ENCODE measurements at places on chromosomes 13 and 19.

GRCh38 chr13:106243011-106243565, 292.4 kb downstream of the EFNB2 start:
- DNase-seq: no peak

DNA sequence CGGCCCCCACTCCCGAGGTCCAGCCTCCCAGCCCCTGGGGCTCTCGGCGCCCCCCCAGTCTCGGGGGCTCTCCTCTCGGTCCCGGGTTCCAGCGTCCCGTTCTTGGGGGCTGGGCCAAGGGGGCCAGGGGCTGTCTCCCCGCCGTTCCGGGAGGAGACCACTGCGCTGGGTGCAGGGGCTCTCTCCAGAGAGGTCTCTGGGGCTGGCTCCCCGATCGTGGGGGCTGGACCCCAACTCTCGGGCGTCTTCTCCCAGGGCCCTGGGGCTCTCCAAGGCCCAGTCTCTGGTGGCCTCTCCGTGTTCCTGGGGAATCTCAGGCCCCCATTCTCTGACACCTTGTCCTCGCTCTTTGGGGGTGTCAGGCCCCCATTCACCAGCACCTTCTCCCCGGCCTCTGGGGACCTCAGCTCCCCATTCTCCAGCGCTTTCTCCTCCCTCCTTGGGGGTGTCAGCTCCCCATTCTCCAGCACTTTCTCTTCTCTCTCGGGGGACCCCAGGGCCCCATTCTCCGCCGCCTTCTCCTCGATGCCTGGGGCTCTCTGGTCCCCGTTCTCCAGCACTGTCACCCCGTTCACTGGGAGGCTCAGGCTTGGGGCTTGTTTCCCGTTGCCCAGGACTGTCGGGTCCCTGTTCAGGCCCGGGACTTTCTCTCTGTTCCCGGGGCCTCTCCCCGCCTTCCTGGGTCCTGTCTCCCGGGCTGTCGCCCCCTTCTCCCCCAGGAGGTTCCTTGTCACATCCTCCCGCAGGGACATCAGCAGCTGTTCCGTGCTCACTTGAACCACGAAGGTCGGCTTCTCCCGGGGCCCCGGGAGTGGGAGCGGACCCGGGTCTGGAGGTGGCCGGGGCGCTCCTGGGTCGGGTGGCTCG, 13.7 kb downstream of the LMTK3 start:
- DNase-seq: no peak

- no peak for DNase-seq
Measured at GRCh38 chr13:51821606-51822005, 17.6 kb upstream of the DHRS12 start.

GRCh38 chr13:77595166-77595810, 59.8 kb downstream of the SCEL start:
- no peak for DNase-seq

DNA sequence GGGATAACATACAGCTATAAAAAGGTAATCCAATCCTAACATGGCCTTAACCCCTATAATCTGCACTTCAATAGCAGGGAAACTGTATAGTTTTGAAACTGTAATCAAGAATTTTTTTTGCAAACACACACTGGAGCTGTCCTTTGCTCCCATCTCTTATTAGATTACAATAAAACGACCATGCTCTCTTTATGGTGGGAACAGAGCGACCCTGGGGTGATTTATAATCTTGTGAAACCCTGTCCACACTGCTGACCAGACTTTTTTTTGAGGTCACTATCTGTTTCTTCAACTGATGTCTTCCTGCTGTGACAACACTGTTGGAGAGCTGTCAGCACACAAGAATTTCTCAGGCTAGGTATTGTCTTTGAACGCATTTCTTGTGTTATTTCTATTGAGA, 35.3 kb downstream of the DACH1 start:
- no peak for DNase-seq

- peak; percentile 37 for DNase-seq
Measured at GRCh38 chr13:87671031-87671752, at the start of gene SLITRK5. SLITRK5 (plus strand) TSS chr13:87671371; CDS start chr13:87675389, 4,018 bp downstream.

DNA sequence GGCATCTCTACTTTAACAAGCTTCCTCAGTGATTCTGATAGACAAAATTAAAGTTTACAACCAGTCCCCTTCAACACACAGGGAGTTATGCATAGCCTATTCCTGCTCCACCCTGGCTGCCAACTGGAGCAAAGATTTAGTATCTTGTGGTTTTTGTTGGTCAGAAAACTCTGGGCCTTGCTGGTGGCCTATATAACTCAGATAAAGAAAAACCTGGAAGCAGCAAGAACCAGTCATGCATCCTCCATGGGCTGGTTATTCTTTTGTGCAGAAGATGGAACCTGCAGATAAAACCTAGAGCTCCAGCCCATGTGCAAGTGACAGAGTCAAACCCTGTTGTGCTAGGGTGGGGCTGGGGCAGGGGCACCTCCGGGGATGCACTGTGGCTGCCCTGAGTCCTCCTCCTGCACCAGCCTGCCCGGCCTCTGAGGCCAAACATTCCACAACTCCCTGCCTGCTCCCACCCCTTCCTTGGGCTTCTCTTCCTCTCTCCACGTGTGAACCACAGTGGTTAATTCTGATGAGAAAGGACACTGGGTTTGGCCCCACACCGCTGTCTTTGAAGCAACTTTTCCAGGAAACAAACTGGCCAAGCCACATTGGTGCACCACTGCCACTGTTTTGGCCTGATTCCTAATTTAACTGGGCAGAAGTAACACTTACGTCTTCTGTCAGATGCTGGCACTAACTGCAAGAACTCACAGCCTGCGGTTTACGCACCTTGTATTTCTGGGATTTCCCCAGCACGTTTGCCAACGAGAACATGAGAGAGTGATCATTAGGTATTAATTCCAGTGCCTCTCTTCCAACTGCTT, 23.3 kb upstream of the GGACT start:
- DNase-seq: no peak

- peak; percentile 63 for DNase-seq
Measured at GRCh38 chr13:26601669-26602068, 44.2 kb downstream of the WASF3 start.

GRCh38 chr19:44752816-44753625, 4.5 kb downstream of the BCL3 start:
- DNase-seq: peak; percentile 97

DNA sequence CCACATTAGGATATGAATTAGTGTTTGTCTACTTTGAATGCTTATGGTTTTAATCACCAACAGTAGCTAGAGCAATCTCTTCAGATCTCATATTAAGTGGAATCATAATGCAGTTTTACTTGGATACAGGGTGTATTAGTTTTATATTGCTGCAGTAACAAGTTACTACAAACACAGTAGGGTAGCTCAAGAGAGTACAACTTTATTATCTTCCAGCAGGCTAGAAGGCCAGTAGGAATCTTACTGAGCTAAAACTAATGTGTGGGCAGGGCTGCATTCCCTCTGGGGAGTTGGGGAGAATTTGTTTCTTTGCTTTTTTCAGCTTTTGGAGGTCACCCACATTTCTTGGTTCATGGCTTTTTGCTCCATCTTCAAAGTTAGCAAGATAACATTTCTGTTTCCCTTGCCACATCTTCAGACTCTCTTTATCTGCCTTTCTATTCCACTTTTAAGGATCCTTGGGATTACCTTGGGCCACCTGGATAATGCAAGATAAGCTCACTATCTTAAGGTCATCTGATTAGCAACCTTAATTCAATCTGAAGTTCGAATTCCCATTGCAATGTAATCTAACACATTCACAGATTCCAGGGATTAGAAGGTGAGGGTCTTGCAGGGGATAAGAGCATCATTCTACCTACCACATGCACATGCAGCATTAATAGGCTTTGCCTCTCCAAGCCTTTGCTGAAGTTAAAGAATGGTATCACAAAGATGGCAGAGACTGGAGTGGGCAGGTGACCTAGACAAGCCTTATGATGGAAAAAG, 134.1 kb upstream of the SLC10A2 start:
- DNase-seq: no peak

DNA sequence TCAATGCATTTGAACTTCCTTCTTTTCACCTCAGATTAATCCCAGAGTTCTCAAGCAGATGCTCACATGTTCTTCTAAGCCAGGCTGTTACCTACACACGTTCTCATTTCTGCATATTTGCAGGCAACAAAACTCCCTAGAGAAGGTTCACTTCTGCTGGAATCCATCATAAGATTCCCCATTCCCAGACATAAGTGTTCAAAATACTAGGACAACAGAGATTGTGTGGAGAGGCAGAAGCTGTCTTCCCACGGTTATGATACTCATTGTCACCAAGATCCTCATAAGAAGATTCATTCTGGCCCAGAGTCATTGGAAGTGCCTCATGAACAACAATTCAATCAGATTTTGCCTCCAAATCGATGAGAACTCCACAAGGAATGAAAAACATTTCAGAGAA, 931.6 kb upstream of the MIR17HG start:
- no peak for DNase-seq

GRCh38 chr13:45954836-45955800, 97.4 kb downstream of the ZC3H13 start:
- DNase-seq: no peak

- DNase-seq: peak; percentile 12
Measured at GRCh38 chr13:96958286-96958891, 35.9 kb downstream of the OXGR1 start.

GRCh38 chr13:73879346-73880015, 254.7 kb downstream of the KLF12 start:
- DNase-seq: no peak

DNA sequence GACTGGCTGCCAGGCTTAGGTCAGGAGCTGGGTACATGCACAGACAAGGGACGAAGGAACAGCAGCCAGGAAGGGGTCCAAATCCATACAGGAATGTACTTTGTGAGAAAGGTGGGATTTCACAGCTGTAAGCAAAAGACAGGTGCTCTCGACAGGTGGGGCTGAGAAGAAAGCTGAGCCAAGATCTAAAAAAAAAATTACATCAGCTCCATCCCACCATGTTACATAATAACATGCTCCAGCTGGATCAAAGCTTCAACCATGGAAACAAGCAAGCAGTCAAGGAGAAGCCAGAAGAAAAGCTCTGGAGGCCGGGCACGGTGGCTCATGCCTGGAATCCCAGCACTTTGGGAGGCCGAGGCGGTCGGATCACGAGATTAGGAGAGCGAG, 8.0 kb downstream of the UBXN6 start:
- DNase-seq: no peak

GRCh38 chr13:108851660-108852059, 222.2 kb downstream of the MYO16 start:
- DNase-seq: no peak

GRCh38 chr19:21765151-21765550, 2.2 kb downstream of the ZNF100 start:
- no peak for DNase-seq

GRCh38 chr13:85816413-85816812, 17.2 kb upstream of the SLITRK6 start:
- no peak for DNase-seq

GRCh38 chr13:103156346-103156998, 90.3 kb upstream of the SLC10A2 start:
- no peak for DNase-seq

GRCh38 chr13:28129911-28130693, 8.2 kb upstream of the PAN3 start:
- no peak for DNase-seq

DNA sequence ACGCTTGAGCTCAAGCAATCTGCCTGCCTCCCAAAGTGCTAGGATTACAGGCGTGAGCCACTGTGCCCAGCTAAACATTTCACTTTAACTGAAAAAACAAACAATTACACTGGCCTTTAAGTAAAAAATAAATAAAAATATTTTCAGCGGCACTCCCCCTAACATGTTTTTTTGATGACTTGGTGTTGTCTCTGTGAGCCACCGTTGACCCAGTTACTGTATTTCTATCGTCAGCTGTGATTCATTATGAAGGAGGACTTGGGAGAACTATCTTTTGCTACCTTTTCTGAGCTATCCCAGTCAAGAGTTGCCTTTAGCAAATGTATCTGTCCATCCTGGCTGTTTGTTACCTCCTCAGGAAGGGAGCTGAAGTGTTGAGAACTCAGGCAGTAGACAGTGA, 18.5 kb upstream of the C19orf33 start:
- no peak for DNase-seq

- no peak for DNase-seq
Measured at GRCh38 chr19:35396240-35396885, 25.5 kb downstream of the GPR42 start.

DNA sequence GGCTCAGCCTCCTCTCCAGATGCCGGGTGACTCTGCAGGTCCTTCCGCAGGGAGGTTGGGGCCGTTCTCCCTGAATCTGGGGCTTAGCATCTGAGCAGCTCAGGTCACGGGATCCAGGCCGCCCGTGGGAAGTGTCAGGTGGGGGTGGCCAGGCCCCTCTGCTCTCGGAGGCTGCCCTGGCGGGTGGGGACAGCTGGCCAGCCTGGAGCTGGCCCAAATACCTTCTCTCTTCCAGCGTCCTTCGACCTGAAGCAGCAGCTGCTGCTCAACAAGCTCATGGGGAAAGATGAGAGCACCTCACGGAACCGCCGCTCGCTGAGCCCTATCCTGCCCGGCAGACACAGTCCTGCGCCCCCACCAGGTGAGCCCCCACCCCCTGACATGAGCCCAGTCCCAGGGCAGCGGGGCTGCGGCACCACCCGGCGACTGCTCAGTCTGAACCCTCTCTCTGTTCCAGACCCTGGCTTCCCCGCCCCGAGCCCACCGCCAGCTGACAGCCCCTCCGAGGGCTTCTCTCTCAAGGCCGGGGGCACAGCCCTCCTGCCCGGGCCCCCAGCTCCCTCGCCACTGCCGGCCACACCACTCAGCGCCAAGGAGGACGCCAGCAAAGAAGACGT, 19.1 kb downstream of the PEX11G start:
- DNase-seq: no peak

DNA sequence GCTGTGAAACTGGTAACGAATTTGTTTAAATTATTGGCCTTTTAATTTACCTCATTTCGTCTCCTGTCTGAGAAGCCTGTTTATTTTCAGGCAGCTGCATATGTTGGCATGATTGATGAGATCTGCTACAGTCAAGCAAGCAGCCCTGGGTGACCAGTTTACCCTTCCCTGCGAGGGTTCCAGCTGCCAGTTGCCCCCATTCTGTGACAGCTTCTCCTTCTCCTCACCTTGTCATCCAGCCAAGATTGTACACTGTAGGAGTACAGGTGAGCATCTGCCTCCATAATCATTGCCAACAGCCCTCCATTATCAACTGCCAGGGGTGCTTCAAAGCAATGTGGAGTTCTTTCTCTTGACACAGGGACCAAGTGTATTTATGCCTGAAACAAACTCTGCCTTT, 1979.9 kb upstream of the PRR20A start:
- no peak for DNase-seq

DNA sequence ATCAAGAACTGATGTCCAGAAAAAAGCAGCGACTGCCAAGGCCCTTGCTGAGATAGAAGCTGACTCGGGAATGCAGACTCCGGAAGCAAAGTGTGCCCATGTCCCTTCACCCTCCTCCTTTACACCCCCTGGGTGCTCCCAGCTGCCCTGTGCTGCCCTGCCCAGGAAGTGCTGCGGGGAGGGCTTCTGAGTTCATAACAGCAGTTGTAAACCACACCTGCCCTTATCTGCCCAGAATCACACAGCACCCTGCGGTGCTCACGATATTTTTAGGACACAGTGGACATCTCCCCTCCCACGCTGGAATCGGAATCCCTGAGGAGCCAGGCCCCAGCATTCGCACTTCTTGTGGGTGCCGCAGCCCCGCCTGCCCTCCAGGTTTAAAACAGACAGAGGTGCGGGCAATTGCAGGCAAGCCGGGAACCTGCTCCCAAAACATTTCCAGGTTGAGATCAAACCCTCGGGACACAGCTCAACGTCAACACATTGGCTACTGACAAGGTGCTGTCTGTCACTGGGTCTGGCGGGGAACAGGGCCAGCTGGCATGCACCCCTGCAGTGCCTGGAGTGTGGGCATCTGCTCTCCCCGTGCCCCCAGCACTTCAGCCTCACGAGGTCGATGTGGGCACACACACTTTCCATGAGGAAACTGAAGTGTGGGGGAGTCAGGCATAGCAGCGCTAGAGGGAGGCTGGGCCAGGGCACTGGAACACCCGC, 36.8 kb downstream of the RAB20 start:
- no peak for DNase-seq

All from fibroblast of skin of abdomen (primary cell).